Activated T-cell treated with anti-CD3 and anti-CD28 coated beads, Interleukin-2, amount 50 U/mL, for 24 hours (primary cell): ENCODE measurements at places on chromosomes 3 and 15.

- DNase-seq = no peak
These were observed 5.6 kb downstream of the CD96 start for GRCh38 chr3:111547631-111548030.

GRCh38 chr3:178584722-178585380 lies 48.6 kb downstream of the KCNMB2 start:
- DNase-seq = no peak

DNA sequence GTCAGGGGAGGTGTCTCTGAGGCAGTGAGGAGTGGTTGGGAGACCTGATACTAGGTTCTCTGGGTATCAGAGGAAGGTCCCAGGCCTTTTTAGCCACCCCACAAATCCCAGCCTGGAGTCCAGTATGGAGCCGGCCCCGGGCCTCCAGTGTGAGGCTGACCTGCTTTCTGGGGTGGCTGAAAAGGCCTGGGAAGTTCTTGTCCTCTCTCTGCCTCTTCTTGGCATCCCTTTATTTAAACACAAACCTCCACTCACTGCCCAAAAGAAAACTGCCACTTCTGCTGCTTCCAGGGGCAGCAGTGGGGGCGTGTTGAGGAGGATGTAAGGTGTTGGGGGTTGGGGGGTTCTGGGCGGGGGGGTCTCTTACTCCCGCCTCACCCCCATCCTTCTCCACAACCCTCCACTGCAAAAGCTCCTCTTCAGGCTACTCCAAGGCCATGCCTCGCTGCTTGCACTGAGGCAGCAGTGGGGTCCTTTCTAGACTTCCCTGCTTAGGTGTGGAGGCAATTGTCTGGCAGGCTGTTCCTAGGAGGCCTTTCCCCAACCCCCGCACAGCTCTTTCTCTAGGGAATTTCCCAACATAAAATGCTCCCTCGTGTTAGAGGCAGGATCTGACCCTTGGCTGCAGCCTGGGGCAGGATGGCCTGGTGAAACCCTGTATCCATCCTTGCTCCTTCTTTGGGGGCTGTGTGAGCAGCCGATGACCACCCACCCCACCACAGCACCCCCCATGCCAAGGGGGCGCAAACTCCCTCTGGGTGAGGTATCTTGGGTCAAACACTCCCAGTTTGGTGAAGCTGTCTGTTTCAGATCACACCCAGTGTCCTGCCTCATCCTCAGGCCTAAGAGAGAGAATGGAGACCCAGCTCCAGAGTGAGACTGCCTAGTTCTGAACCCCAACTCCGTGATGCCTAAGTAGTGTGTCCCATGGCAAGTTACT lies 12.1 kb upstream of the RAD18 start:
- DNase-seq = no peak

GRCh38 chr3:64987726-64988125 lies 299.9 kb upstream of the ADAMTS9 start:
- no peak for DNase-seq
